Esophagus muscularis mucosa (tissue), 4 donors: ENCODE measurements at places on chromosomes 1 and 21. TPM values are rescaled to one million over a fixed set of nuclear protein-coding genes. Genes with fewer than 3 reads are reported as not detected.

MYOG gene
- total RNA-seq = not detected

MAN1A2 gene
- total RNA-seq = 49.8 TPM

DNA sequence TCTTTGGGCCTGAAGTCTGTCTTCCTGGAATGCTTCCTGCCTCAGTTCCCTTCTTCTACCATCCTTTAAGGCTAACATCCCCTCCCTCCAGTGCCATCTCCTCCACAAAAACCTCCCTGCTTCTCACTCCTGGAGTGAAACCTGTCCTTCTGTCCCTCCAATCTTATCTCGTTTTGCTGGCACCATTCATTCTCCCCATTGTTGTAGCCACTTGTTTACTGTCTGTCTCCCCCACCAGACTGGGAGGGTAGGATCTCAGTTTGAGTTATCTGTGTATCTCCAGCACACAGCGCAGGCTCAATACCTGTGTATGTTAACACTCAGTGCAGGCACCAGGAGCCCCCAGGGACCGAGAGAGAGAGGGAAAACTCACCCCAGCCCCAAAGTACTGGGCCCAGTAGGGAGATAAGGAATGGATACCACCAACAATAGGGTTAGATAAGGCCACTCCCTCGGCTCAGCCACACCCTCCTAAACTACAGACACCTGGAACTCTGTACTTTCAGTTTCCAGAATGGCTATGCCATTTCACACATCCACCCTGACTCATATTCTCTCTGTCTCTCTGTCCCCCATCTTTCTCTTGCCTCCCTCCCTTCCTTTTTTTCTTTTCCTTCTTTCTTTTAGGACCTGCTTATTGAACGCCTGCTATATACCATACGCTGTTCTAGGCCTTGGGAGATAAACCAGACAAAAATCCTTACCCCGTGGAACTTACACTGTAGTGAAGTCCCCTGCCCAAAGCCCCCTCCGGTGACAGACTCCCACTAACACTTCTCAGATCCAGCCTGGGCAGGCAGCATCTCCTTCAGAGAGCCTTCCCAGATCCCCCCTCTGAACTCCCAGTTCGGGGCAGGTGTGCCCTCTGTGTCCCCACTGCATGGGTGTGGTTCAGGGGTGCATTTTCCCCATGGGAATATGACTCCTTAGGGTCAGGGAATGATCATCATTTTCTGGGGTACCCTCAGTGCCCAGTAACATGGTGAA, 3.3 kb upstream of the SSBP3 start:
- no peak for DNase-seq

- no peak for DNase-seq
Observed at GRCh38 chr21:15932726-15933125, 202.9 kb downstream of the USP25 start.

DNA sequence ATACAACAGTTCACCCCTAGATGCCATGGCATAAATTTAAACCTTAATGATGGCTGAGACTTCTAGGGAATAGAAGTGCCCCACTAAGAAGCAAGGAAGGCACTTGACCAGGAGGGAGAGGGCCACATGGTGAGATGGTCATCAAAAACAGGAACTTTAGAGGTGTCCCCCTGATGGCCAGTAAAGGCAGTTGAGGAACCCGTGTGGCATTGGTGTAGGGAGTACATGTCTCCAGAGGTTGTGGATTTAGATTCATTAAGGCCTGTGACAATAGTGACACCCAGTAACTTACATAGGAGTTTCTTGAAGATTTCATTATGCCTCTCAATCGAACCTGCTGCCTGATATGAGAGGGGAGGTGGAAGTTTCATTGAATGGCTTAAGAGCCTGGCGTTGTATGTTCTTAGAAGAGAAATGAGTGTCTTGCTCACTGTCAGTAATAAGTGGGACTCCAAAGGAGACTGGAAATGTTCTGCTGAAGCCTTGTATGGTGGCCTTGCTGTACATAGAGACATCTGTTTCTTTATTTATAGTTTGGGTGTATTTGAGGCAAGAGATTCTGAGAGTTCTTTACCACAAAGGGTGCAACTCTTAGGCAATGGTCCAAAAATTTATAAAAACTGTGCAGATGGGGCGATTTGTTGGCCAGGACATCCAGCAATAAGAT, 27.9 kb downstream of the EDARADD start:
- DNase-seq = no peak

KIFAP3 gene
- total RNA-seq = 28.8 TPM

UBQLN4 gene
- total RNA-seq = 27.2 TPM
